ENCODE measurements at places on chromosomes 7 and 10. TPM values are rescaled to one million over a fixed set of nuclear protein-coding genes. Genes with fewer than 3 reads are reported as not detected.

Gene SFMBT2
- total RNA-seq: 38.1 TPM

Gene PRF1
- 0.33 TPM for total RNA-seq

Gene WNT8B
- not detected for total RNA-seq

Gene LDB3
- total RNA-seq: 19.6 TPM

Gene TMEM229A
- total RNA-seq: 11.7 TPM

Gene CFAP46
- 8.9 TPM for total RNA-seq

Gene HTR5A
- 10.6 TPM for total RNA-seq

Gene UNCX
- total RNA-seq: not detected

Gene AKR1C4
- total RNA-seq: not detected

Gene IFIT1B
- not detected for total RNA-seq

Gene CREB3L2
- 27.1 TPM for total RNA-seq

Gene NKX1-2
- total RNA-seq: 0.87 TPM

Gene SUMF2
- 82.9 TPM for total RNA-seq

Gene SKIDA1
- 4.6 TPM for total RNA-seq

Gene SYNPO2L
- 0.13 TPM for total RNA-seq

Gene SPAM1
- not detected for total RNA-seq

Gene KIAA1217
- total RNA-seq: 48.5 TPM

Gene INHBA
- 1.9 TPM for total RNA-seq

Gene CCNJ
- 3.7 TPM for total RNA-seq

Gene GPR26
- total RNA-seq: 5.6 TPM

Gene FRAT1
- total RNA-seq: 5.7 TPM

Gene CFAP70
- 10.9 TPM for total RNA-seq

Gene CCDC136
- 73.8 TPM for total RNA-seq

Gene NME8
- total RNA-seq: not detected

Gene PRSS2
- not detected for total RNA-seq

Gene MGAM2
- total RNA-seq: not detected

Gene IDI2
- total RNA-seq: not detected

Gene ELFN1
- total RNA-seq: 3.9 TPM

Gene MYOZ1
- total RNA-seq: 0.59 TPM

Gene RADIL
- total RNA-seq: 16.4 TPM

Gene ATP6V0A4
- total RNA-seq: 1.5 TPM

Gene SPDYE8
- total RNA-seq: not detected

Gene ZNF853
- total RNA-seq: 25.3 TPM

Gene NCF1
- total RNA-seq: 1.1 TPM

Gene GPR15LG
- not detected for total RNA-seq

Gene VWA2
- total RNA-seq: 2.6 TPM

Gene SUN3
- total RNA-seq: not detected

Gene MRC1
- 8.6 TPM for total RNA-seq

Gene HOXA4
- total RNA-seq: not detected

Gene STRIP2
- 7.7 TPM for total RNA-seq

Gene TMEM236
- 0.28 TPM for total RNA-seq

Gene GPR146
- total RNA-seq: 29.4 TPM

Gene PLEKHS1
- not detected for total RNA-seq

Gene LIPN
- total RNA-seq: not detected

Gene SPDYE9
- total RNA-seq: not detected

Measured in dorsolateral prefrontal cortex (tissue), 122 donors.